Adrenal gland (tissue), 19 donors: ENCODE measurements at places on chromosomes 3 and 15. TPM values are rescaled to one million over a fixed set of nuclear protein-coding genes. Genes with fewer than 3 reads are reported as not detected.

Gene CPLX3
- total RNA-seq = 0.51 TPM

Gene ATP13A4
- 0.57 TPM for total RNA-seq

DNA sequence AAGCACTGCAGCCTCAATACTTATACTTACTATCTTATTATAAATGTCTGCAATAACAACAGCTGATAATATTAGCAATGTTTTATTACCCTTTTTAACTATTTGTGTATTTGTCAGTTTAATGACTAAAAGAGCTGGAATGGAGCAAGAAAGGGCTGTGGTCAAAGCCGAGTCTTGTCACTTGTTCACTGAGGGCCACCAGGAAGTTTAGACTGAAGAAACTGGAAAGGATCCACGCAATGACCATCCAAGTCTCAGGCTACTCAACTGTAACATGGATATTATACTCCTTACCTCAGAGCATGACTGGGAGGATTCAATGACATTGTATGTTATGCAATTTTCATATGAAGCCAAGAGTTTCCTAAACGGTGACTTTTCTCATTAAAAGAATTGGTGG, 90.4 kb downstream of the TJP1 start:
- H3K27ac ChIP-seq = no peak overlapping the region
- peaks cover 5% of the 10 kb centered on the region for H3K4me1 ChIP-seq
- no peak for DNase-seq
- H3K27me3 ChIP-seq = no peaks in the 10 kb centered on the region

- H3K27ac ChIP-seq = no peak overlapping the region
- no peaks in the 10 kb centered on the region for H3K36me3 ChIP-seq
Observed at GRCh38 chr3:20073683-20074082, 33.4 kb downstream of the KAT2B start.

- DNase-seq = no peak
- no peak overlapping the region for H3K27ac ChIP-seq
- H3K4me1 ChIP-seq = no peaks in the 10 kb centered on the region
- H3K27me3 ChIP-seq = no peaks in the 10 kb centered on the region
Observed at GRCh38 chr3:162073422-162073975, 576.9 kb downstream of the OTOL1 start.

Gene TNK2
- total RNA-seq = 33.3 TPM

GRCh38 chr3:138445236-138445635, 10.8 kb downstream of the ESYT3 start:
- no peaks in the 10 kb centered on the region for H3K36me3 ChIP-seq
- no peaks in the 10 kb centered on the region for H3K4me1 ChIP-seq
- H3K27me3 ChIP-seq = no peaks in the 10 kb centered on the region
- no peak overlapping the region for H3K4me3 ChIP-seq
- DNase-seq = no peak

GRCh38 chr3:95343228-95343627, 1280.4 kb downstream of the NSUN3 start:
- H3K4me3 ChIP-seq = no peak overlapping the region
- no peak overlapping the region for H3K27ac ChIP-seq
- H3K27me3 ChIP-seq = no peaks in the 10 kb centered on the region
- H3K4me1 ChIP-seq = no peaks in the 10 kb centered on the region
- no peak for DNase-seq
- H3K36me3 ChIP-seq = no peaks in the 10 kb centered on the region

DNA sequence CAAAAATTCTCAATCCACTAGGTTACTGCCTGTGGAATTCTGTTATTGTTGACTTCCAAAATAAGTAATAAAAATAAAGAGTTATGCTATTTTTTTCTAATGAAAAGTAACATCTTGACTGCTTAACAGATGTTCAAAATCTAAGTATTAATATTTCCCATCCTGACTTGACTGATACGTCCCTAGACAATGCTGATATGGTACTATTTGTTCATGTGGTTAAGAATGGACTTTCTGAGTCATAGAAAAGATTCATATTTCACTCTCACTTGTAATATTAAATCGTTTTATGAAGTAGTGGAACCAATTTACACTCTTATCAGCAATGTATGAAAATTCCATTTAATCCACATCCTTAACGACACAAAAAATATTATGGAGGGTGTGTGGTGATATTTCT, 104.8 kb upstream of the PLSCR5 start:
- H3K27me3 ChIP-seq = no peaks in the 10 kb centered on the region
- no peak overlapping the region for H3K4me3 ChIP-seq
- no peak overlapping the region for H3K27ac ChIP-seq
- H3K36me3 ChIP-seq = no peaks in the 10 kb centered on the region
- DNase-seq = no peak

DNA sequence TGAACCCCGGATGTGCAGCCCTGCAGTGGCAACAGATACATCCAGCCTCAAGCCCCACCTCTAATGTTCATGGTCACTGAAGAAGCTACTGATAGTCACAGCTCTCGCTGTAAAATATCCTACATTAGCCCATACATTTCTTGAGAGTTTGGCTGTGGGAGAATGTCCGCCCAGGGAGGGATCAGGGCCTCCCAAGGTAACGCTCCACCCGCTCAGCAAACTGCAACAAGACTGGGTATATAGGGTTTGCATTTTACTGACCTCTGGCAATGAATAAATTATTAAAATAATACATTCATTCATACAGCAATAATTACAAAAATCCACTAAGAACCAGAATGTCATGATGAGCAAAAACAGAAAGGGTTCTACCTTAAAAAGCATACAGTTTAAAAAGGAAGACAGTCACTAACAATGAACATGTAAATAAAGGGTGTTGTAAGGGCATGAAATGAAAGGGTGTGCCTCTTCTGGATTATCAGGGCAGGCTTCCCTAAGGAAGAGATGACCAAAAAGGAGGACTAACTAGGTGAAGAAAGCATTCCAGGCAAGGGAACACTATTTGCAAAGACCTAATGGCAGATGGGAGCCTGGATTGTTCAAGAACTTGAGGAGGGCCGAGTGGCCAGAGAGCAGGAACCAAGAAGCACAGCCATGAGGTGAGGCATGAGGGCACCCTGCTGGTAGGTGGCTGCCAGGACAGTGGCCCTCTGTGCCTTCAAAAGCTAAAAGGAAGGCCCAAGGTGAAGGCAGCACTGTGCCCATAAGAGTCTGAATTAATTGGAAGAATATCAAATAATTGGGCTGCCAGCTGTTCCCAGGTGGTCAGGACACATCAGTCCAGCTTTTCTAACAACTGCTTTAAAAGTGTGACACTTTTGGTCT, 28.1 kb upstream of the CTDSPL start:
- no peak overlapping the region for H3K4me3 ChIP-seq
- no peak overlapping the region for H3K27ac ChIP-seq
- H3K36me3 ChIP-seq = no peaks in the 10 kb centered on the region
- no peak for DNase-seq

Gene C3orf20
- not detected for total RNA-seq

Gene CAPN7
- 45.9 TPM for total RNA-seq

DNA sequence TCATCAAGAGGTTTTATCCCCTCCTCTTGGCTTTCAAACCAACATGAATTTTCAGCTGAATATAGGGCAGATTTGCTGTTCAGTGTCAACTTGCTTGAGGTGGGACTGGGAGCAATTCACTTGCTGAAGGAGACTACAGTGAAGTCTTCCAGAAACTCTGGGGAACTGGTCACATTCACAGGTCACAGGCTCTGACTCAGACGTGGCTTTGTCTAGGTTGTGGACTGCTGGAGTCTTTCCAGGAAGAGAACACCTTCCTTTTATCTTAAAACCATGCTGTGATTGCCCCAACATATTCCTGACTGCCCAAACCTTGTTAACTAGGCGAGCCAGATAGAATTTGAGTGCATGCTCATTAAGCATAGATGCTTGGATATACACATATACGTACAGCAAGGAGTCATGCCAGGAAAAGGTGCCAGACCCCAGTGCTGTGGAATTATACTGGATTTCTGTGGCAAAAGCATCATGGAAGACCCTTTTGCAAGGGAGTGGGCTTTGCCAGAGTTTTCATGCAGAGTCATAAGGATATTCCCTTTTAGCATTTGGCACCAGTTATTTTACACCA, 399.1 kb upstream of the TBL1XR1 start:
- H3K27ac ChIP-seq = peak overlapping the region; percentile 55
- H3K4me1 ChIP-seq = peaks cover 27% of the 10 kb centered on the region
- DNase-seq = peak; percentile 34
- no peaks in the 10 kb centered on the region for H3K27me3 ChIP-seq

Gene IL5RA
- not detected for total RNA-seq

Gene SH2D7
- not detected for total RNA-seq

Gene SLC51A
- 10.8 TPM for total RNA-seq

Gene GOLGA6L4
- 0.66 TPM for total RNA-seq

DNA sequence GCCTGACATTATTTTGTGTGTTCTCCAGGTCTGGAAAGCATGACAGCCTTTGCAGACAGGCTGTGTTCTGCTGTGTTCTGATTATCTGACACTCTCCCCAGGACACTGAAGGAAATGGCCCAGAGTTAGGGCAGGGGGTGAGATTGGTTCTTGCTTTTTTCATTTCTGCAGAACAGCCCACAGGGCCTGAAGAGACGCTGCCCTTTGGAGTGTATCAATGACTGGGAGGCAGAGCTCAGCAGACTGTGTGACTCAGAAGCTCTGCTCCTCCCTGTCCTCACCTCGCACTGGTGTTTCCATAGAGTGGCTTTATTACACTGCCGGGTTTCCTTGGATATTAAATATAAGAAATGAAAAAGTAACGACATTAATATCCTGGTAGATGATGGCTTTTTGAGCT, 523.6 kb downstream of the NTRK3 start:
- no peak overlapping the region for H3K4me3 ChIP-seq
- no peak for DNase-seq
- no peaks in the 10 kb centered on the region for H3K27me3 ChIP-seq
- H3K36me3 ChIP-seq = no peaks in the 10 kb centered on the region

GRCh38 chr3:135128818-135129217, 333.8 kb downstream of the EPHB1 start:
- H3K27me3 ChIP-seq = no peaks in the 10 kb centered on the region
- DNase-seq = no peak
- H3K4me1 ChIP-seq = no peaks in the 10 kb centered on the region
- H3K36me3 ChIP-seq = no peaks in the 10 kb centered on the region

Gene SLC22A14
- total RNA-seq = 0.14 TPM

GRCh38 chr3:43171748-43172147, 65.9 kb upstream of the POMGNT2 start:
- H3K4me3 ChIP-seq = no peak overlapping the region
- no peaks in the 10 kb centered on the region for H3K36me3 ChIP-seq
- no peak overlapping the region for H3K27ac ChIP-seq
- no peak for DNase-seq

DNA sequence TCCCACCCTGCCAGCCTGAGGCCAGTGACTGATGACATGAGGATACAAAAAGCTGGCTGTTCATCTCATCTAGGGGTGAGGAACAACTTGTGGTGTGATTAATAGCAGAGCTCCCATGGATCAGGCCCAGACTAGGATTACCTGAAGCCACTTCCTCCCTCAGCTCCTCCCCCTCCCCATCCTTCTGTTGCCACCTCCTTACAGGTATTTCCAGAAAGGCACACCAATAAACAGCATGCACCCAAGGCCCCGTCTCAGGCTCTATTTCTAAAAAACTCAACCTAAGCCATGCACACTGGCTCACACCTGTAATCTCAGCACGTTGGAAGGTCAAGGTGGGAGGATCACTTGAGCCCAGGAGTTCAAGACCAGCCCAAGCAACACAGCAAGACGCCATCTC, 54.1 kb downstream of the SRGAP3 start:
- no peak overlapping the region for H3K4me3 ChIP-seq
- DNase-seq = no peak
- H3K27me3 ChIP-seq = no peaks in the 10 kb centered on the region
- peaks cover 9% of the 10 kb centered on the region for H3K4me1 ChIP-seq
